ENCODE measurements at places on chromosomes 16 and 17.

- peak; percentile 38 for DNase-seq
Measured at GRCh38 chr17:3012926-3013581, 50.4 kb downstream of the OR1D5 start.

- DNase-seq = no peak
Measured at GRCh38 chr16:25172831-25173230, 43.9 kb upstream of the AQP8 start.

DNA sequence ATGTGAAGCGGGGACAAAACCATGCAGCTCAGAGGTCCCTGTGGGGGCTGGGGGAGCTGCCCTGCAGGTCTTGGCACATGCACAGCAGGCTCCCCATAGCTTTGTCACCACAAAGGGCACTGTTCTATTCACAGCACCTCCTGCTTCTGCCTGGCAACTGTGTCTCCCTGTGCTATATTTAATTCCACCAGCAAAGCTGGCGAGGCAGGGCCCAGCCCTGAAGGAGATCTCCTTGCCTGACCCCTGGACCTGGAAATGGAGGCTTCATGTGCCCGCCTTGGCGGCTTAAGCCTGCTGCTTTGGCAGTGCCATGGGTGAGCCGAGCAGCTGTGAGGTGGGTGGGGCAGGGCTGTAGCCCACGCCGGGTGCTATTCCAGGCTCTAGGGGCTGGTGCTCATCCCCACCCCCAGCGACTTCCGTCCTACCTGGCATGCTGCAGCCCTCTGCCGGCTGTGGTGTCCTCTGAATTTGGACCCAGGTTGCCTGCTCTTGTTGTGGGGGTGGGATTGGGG, 6.8 kb downstream of the LDHD start:
- DNase-seq = no peak

GRCh38 chr17:20123209-20123608, 114.0 kb downstream of the SPECC1 start:
- no peak for DNase-seq

GRCh38 chr17:73706858-73707257, 62.6 kb upstream of the SDK2 start:
- DNase-seq = no peak

- no peak for DNase-seq
Measured at GRCh38 chr16:2244301-2244700, 7.1 kb downstream of the ECI1 start.

GRCh38 chr16:23163921-23164320, 14.7 kb upstream of the USP31 start:
- no peak for DNase-seq

DNA sequence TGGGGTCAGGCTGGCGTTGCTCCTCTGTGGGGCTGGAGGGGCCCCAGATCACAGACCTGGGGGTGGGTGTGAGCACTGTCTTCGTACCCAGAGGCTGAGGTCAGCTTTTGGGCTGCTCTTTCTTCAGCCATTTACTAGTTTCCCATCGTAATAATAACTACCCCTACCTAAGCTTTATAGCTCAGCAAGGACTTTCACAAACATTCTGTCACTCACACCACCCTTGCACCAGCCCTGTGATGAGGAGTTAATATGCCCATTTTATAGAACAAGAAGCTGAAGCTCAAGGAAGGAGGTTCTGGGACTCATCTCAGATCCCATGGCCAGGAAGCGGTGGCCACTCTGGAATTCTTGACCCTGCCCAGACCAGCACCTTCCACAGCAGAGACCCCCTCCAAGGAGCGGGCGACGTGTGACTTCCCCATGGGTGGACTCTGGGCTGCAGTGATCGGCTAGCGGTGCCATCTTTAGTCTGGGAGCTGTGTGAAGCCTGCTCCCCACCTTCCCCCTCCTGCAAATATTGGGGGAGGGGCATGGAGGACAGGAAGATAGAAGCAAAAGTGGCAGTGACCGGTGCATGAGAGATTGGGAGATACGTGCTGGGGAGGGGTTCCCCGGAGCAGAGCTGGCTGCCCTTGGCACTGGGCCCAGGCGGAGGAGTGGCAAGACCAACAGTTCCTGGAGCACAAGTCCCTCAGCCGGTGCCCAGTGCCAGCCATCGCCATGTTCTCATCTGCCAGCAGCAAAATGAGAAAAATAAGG, 81.8 kb upstream of the TOB1 start:
- peak; percentile 30 for DNase-seq

DNA sequence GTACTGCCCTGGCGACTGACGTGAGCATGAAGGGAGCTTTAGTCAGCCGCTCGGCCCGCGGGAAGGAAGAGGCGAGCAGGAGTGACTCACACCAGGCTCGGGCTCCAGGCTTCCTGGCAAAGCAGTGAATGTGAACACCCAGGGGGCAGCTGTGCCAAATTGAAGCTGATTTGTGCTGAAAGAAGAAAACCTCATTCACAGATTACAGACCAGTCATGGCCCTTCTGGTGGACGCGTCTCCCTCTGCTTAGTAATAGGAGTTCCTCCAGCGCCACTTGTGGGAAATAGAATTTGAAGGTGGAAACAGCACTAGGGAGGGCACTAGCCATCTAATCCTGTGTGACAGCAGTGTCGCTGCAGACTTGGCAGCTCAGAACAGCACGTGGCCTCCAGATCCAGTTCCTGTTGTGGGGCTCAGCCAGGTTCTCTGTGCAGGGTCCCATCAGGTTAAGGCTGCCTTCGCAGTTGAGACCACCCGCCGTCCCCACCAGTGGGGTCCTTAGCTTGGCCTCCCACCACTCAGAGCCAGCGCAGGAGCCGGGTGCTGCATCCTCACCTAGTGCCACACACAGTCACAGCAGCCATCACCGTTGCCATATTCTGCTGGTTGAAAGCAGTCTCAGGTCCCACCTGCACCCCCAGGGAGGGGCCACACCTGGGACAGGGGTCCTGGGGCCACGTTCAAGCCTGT, 164.5 kb upstream of the CHMP6 start:
- peak; percentile 88 for DNase-seq

- DNase-seq = no peak
Measured at GRCh38 chr17:3685174-3685573, 10.8 kb downstream of the P2RX5 start.

DNA sequence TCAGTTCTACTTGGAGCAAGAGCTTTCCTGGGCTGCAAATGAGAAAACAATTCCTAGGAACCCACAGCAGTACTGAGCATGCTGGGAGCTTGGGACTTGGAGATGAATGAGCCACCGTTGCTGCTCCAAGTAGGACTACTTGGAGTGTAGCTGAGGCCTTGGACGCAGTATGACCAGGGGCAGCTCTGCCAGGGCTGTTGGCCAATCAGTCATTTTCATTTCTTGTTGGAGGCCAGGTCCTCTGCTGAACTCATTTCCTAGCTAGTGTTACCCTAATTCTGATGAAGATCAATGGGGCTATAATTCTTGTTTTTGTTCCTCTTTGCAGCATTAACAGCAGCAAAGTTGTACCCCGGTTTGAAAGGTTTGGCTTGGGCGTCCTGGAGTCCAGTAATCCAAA, 8.0 kb upstream of the LGALS9 start:
- DNase-seq = no peak

- DNase-seq = no peak
Measured at GRCh38 chr16:88614818-88615580, 23.4 kb upstream of the IL17C start.

GRCh38 chr17:81712468-81713003, 452 bp downstream of the SLC25A10 start:
- DNase-seq = no peak

DNA sequence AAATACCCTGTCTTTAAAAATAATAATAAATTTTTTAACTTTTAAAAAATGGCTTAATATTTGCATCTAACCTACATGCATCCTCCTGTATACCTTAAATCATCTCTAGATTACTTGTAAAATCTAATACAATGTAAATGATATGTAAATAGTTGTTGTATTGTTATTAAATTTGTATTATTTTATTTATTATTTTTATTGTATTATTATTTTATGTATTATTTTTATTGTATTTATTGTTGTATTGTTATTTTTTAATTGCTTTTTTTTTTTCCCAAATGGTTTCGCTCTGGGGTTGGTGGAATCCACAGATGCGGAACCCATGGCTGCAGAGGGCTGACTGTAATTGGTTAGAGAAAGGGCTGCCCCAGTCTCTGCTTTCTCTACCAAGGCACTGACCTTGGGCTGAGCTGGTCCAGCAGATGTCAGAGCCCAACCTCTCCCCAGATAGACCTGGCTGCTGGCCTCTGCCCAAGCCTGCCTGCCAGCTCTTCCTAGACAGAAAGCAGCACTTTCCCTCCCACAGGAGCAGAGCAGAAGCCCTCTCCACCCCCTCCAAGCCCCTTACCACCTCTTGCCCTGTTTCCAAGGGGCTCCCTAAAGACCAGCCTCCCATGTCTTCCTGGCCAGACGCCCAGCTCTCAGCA, 183.8 kb downstream of the GSG1L start:
- DNase-seq = no peak

- DNase-seq = no peak
Measured at GRCh38 chr17:75517297-75517865, 1.1 kb downstream of the TSEN54 start.

DNA sequence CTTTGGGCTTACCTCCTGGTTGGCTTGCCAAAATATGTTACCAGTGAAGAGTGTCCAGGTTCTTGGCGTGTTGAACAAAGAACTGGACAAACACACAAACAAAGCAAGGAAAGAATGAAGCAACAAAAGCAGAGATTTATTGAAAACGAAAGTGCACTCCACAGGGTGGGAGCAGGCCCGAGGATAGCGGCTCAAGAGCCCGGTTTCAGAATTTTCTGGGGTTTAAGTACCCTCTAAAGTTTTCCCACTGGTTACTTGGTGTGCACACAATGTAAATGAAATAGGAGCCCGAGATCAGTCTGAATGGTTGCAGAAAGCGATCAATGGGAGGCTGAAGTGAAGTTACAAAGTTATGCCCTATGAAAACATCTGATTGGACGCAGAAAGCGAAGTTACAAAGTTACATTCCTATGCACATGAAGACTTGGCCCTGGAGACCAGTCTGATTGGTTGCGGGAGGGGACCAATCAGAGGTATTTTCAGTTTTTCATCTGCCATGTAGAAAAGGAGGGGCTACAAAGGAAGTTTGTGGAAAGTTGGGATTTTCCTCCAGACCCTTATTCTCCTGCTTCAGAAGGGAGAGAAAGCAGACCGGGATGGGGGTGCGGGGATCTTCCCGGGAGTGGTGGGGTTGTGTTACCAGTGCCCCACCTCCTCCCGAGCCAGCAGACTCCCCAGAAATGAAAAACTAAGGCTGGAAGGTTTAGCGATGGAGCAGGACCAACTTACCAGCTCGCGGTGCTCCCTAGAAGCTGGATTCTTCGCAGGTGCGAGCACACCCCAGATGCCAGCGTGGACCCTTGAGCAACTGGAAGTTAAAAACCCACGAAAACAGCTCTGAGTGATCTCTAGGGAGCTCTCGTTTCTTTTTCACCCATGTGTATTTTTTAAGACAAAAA, at the start of gene SLFN12:
SLFN12 (minus strand) TSS at position 325 of the 899 bp plus-strand sequence. CDS start 9,472 bp downstream, outside the sequence.
- peak; percentile 86 for DNase-seq

DNA sequence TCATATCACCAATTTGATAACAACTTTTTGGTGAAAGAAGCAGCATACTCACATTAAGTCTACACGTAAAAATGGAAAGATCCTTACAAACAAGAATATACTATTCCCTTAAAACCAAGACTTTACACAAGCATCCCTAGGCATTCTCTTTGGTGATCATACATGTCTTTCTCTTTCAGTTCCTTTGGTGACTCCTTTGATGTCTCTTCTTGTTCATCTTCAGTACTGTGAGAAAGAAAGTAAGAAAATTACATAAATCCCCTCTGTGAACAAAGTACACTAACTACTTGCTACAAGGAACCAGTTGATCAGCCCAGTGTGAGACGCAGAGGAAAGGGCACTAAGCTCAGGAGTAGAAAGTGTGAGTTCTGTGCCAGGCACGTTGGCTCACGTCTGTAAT, 59.6 kb upstream of the MTMR4 start:
- DNase-seq = no peak

DNA sequence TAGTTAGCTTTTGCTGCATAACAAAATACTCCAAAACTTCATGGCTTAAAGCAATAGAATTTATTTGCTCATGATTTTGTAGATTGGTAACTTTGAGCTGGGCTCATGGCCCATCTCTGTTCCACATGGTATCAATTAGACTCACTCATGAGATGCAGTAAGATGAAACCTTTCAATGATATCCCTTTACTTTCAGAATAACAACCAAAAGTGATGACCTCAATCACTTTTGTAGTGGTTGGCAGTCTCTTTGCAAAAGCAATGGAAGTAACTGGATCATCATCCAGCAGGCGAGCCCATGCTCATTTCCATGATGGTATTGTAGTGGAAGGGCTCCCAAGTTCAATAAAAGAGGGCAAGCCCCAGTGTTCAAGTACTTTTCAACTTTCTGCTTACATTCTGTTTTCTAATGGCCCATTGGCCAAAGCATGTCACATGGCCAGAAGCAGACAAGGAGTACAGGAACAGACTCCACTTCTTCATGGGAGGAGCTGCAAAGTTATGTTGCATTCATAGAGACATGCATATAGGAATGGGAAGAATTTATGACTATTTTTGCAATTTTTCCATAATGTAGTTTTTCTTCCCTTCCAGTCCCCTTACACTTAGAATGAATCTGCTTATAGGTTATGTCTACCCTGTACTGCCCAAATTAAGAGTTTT, 41.7 kb downstream of the EFCAB5 start:
- no peak for DNase-seq

DNA sequence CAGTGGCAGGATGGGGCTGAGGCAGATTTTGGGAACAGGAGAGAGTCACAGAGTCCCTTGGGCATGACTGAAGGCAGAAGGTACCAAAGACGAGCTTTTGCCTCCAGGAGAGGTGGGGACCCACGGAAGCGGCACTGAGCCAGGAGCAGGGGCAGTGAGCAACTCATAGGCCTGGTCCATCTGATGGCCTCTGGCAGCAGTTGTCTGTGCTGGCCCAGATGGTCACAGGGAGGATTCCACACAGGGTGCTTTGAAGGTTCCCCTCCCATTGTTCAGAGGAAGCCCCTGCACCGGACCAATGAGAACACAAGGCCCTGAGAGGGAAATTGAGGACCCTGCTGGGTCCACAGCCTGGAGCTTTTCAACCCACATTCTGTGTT, 360.3 kb upstream of the TNRC6C start:
- DNase-seq = no peak

DNA sequence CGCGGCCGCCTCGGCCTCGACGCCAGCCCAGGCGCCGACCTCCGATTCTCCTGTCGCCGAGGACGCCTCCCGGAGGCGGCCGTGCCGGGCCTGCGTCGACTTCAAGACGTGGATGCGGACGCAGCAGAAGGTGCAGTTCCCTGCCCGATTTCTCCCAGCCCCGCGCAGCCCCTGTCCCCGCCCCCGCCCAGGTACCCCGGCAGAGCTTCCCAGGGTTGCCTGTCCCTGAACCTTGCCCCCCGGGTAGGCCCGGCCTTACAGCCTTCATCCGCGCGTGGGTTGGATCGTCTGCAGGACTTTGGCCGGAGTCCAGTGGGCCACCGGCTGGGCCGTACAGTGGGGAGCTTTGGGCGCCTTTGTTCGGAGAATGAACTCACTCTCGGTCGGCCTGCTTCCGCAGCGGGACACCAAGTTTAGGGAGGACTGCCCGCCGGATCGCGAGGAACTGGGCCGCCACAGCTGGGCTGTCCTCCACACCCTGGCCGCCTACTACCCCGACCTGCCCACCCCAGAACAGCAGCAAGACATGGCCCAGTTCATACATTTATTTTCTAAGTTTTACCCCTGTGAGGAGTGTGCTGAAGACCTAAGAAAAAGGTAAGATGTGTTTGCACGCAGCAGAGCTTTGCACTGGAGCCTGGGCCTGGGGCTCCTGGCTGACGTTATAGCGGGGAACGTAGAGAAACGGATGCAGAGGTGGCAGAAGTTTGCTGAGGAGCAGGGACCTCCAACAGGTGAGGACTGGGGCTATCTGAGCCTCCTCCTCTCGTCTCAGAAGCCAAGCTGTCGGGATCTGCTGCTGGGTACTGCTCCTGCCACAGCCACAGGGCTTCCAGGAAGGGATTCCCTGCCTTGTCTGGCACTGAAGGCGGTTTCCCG, 593 bp downstream of the GFER start:
- no peak for DNase-seq
